ENCODE measurements at places on chromosomes 1 and 21. TPM values are rescaled to one million over a fixed set of nuclear protein-coding genes. Genes with fewer than 3 reads are reported as not detected.
A peak's percentile ranks its signal among the peaks of the same experiment; 100 is the strongest.

DNA sequence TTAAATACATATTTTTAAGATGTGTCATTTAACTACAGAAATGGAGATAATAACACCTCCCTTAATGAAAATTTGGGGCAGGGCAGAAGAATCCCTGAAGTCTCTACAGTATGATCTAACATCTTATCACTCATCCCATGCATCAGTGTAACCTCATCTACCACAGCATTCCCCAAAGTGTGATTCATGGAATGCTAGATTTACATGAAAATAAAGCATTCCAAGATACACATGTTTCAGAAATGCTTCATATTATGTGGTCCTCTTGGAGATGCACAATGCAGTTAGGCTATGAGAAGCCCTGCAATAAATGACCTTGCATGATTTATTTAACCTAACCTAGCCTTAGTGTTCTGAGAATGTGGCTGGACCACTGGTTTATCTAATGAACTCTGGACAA, 166.9 kb upstream of the SYT6 start:
- no peak for DNase-seq

GRCh38 chr1:186059311-186059710, 315.7 kb downstream of the TPR start:
- no peak for DNase-seq

- DNase-seq: no peak
Observed at GRCh38 chr1:178506669-178507068, 6.2 kb upstream of the TEX35 start.

DNA sequence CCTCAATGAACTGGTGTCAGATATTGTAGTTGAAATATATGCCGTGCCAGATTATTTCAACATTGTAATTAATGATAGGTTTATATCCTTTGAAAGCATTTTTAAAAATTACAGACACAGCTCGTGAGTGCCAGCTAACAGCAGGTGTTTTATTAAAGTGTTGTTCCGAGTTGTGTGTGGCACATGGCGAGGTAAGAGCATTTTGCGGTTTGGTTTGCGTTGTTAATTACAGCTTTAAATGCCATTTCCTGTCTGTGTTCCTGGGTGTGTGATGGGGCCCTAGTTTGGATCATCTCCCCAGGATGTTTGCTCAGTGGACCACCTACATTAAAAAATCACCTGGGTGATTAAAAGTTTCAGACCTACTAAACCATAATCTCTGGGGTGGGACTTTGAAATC, 97.4 kb downstream of the PRDM2 start:
- DNase-seq: no peak

DNA sequence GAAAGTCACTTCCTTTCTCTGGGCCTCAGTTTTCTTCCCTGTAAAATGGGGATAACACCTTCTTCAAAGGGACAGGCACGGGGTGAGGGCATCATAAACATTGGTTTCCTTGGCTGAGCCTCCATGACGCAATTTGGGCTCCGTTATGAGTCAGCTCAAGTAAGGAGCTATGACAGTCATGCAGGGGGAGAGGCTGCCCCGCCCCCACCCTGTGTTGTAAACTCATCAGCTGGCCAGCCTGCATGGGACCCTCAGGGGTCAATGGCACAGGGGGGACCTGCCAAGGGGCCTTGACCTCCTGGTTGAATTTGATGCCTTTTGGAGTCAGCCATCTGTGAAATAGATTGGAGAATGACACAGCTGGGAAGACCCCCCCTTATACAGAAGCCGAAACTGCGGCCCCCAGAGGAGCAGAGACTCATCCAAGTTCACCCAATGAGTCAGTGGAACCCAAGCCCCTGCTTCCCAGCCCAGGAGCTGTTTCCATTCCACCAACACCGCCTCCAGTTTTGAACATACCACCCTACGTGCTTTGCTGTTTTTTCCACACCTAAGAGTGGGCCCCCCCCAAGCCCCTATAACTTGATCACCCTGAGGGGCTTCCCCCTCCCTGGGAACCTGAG, 36.8 kb upstream of the RUNX3 start:
- DNase-seq: no peak

DNA sequence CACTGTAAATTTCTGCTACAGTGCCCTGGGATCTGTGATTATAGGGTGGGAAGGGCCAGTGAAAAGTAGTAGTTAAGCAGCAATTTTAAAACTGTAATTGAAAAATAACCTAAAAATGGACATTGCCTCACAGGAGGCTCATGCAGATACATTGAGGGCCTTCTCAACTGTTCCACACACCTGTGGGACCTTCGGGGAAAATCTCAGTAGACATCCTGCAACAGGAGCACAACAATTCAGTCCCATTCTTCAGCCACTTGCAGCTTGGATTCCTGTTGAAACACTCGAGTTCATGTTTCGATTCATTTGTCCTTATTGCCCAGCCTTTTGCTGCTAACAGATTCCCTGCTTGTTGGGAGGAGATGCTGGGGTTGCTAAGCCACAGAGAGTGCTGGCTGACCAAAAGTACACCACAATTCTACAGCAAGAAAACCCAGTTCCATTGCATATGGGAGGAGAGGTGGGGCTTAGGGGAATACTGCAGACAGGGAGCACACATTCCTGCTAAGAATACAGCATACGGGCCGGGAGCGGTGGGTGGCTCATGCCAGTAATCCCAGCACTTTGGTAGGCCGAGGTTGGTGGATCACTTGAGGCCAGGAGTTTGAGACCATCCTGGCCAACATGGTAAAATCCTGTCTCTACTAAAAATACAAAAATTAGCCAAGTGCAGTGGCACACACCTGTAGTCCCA, 4.5 kb downstream of the TMCC2 start:
- DNase-seq: no peak

GRCh38 chr1:66156144-66156543, 363.4 kb downstream of the PDE4B start:
- DNase-seq: no peak

- no peak for DNase-seq
Observed at GRCh38 chr1:89356658-89357400, 7.0 kb upstream of the GBP6 start.

GRCh38 chr1:69835955-69836354, 268.2 kb downstream of the LRRC7 start:
- DNase-seq: no peak

DNA sequence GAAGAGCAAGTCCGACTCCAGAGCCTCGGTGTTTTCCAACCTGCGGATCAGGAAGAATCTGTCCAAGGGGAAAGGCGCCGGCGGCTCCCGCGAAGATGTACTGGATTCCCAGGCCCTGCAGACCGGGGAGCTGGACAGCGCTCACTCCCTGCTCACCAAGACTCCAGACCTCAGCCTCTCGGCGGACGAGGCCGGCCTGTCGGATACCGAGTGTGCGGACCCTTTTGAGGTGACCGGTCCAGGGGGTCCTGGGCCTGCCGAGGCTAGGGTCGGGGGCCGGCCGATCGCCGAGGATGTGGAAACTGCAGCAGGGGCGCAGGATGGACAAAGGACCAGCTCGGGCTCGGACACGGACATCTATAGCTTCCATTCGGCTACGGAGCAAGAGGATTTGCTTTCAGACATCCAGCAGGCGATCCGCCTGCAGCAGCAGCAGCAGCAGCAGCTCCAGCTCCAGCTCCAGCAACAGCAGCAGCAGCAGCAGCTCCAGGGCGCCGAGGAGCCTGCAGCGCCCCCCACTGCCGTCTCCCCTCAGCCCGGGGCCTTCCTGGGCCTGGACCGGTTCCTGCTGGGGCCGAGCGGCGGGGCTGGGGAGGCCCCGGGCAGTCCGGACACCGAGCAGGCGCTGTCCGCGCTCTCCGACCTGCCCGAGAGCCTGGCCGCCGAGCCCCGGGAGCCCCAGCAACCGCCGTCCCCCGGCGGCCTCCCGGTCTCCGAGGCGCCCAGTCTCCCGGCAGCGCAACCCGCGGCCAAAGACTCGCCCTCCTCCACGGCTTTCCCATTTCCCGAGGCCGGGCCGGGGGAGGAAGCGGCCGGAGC, 827 bp downstream of the FMN2 start:
- no peak for DNase-seq

DNA sequence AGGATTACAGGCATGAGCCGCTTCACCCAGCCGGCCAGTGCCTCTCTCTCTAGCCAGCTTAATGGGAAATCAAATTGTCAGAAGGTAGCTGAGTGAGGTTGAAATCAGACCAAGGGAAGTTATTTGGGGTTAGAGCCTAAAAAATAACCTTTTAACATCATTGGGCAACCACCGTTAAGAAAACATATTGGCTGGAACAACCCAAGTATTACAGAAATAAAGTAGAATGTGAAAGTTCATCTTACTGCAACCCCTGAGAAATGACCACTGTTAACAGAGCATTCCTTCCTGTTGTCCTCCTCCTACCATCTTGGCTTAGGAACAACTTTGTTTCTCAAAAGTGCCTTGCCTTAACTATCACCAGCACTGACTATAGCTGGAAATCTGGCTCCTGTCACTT, 3.2 kb upstream of the RNF186 start:
- no peak for DNase-seq

DNA sequence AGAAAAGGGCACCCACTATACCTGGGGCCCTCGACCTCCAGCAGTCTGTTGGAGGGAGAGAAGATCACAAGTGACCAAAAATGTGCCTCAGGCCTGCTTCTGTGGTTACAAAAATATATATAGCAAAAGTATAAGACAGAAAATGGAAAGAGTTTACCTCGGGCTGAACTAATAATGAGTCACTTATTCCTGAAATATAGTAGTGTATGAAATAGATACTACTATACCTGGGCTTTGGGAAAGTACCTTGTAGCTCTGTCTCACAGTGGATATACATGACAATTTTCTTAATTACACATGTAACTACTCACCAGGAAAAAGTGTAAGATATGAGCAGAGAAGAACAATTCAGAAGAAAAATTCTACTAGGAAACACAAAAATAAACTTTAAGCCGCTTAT, 7.3 kb upstream of the APCS start:
- DNase-seq: no peak

GRCh38 chr1:63321066-63321784, 1.1 kb upstream of the FOXD3 start:
- no peak for DNase-seq

GRCh38 chr1:116852910-116853309, 56.8 kb upstream of the PTGFRN start:
- DNase-seq: no peak

DNA sequence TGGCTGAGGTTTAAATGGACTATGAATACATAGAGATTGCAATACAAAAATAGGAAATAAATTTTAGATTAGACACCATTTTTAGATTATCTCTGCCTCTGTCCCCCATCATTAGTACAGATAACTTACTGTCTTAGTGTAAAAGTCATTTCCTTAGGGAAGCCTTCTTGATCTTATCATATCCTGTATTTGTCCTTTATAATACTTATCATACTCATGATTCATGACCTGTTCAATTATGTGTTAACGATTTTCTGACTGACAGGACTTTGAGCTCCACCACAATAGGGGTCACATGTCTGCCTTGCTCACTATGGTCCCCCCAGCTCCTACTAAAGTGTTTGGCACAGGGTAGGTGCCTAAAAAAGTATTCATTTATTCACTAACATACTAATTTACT, 14.6 kb downstream of the TEX38 start:
- no peak for DNase-seq

DNA sequence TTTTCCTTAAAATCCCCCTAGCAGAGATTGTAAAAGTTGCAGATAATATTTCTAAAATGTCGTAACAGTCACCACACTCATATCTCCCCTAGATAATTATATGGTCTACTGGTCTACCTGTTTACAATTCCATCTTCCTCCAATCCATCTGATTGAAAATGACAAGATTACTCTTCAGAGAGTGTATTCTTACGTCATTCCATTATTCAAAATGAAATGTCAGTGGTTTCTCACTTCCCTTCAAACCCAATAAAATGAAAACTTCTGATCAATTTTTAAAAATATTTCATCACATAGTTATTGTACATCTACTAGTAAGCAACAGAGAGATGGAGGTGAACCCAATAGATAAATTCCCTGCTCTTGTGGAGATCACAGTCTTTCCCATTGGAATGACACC, 202.2 kb upstream of the C8B start:
- no peak for DNase-seq

- no peak for DNase-seq
Observed at GRCh38 chr21:29297483-29298347, 1.0 kb upstream of the BACH1 start.

DNA sequence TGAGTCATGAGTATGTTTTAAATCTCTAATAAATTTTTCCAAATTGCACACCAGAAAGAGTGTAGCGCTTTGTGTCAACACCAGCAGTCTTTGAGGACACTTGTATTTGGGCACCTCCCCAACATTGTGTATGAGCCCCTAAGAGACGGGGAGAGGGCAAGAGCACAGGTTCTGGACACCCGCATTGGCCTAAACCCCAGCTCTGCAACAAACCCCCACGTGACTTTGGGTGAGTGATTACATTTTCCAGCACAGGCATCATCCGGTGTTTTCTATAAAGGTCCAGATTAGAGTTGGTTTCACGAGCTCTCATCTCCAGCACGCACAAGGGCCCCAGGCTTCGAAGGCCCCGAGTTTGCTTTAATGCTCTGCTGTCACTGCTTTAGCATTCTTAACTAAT, 66.3 kb upstream of the SLC45A1 start:
- DNase-seq: no peak

DNA sequence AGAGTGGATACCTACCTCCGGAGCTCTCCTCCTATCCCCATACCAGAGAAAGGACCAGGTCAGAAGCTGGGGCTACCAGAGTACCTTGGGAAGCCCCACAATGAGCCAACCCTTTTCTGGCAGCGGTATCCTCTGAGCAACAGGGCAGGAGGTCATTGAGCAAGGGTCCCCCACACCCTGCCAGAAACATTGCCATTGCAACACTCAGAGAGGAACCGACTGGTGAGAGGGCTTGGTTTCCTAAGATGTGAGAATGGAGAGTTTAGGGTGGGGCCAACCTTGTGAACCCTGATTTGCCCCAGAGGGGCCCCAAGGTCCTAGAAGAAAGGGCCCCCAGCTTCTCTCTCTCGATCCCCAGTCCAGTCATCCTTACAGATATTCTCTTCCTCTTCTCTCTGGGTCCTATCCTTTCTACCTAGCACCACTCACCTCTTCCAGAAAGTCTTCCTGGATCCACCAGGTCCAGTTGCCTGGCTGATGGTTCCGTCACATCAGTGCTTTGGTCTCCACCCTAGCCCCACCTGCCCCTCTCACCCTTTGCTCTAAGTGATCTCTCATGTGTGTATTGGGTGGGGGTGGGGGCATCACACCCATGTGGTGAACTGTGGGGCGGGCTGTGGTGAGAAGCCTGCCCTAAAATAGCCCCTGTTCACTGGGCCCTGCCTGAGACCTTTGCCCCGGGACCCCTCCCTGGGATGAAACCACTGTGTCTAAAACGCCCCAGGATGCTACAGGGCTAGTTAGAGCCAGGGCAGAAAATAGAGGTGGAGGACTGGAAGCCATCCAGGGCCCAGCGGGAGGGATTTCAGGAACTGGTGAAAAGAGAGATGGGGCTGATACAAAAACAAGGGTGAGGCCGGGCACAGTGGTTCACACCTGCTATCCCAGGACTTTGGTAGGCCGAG, 8.7 kb downstream of the FGR start:
- DNase-seq: no peak

GRCh38 chr1:59098655-59099054, 198.2 kb upstream of the FGGY start:
- no peak for DNase-seq

- DNase-seq: peak; percentile 54
Observed at GRCh38 chr1:12031039-12031980, 12.0 kb downstream of the MIIP start.

CELA3A gene
- not detected for total RNA-seq

HPCAL4 gene
- total RNA-seq: 0.15 TPM

CLCA2 gene
- not detected for total RNA-seq

SLAMF6 gene
- 0.17 TPM for total RNA-seq

BARHL2 gene
- total RNA-seq: not detected

C1QC gene
- total RNA-seq: 33.8 TPM

SZRD1 gene
- 91.5 TPM for total RNA-seq

FABP3 gene
- total RNA-seq: 5,003 TPM

CIART gene
- total RNA-seq: 19.4 TPM

SDF4 gene
- 144 TPM for total RNA-seq

EPHA10 gene
- 0.08 TPM for total RNA-seq
